ENCODE measurements at places on chromosomes 16 and 17. TPM values are rescaled to one million over a fixed set of nuclear protein-coding genes. Genes with fewer than 3 reads are reported as not detected.

DNA sequence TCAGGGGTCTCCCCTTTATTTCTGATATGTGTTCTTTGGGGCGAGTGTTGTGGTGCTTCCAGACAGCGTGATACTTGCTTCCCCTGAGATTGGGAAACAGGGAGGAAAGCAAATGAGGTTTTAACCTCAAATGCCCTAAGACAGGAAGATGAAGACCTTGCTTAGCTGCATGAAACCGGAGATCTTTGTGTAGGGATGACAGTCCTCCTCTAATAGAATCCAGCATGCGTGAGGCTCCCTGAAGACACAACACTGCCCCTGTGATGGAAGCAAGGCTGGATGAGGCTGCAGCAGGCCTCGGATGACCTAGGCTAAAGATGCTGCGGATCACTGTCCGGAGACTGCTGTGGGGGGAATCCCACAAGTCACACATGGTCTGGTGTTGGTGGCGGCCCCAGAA lies 491.0 kb downstream of the CDH13 start:
- no peak for DNase-seq

- no peak for DNase-seq
Measured at GRCh38 chr16:760065-760464, 469 bp upstream of the MSLN start.

DNA sequence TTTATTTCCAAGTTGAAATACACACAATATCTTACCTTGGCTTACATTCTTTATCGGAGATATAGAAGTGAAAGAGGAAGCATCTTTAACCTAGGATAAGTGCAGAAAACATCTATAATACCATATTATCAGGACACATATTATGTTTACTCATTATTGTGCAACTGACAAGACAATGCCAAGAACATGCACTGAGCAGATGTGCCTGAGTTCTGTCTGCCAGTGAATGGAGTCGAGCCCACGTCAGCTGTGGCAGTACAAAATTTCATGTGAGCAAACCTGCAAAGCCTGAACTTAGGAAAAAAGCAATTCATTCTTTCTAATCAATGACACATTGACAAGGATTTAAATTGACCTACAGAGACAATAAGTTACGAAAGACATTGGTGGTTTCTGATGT lies 154.4 kb downstream of the AXIN2 start:
- DNase-seq, result no peak

DNA sequence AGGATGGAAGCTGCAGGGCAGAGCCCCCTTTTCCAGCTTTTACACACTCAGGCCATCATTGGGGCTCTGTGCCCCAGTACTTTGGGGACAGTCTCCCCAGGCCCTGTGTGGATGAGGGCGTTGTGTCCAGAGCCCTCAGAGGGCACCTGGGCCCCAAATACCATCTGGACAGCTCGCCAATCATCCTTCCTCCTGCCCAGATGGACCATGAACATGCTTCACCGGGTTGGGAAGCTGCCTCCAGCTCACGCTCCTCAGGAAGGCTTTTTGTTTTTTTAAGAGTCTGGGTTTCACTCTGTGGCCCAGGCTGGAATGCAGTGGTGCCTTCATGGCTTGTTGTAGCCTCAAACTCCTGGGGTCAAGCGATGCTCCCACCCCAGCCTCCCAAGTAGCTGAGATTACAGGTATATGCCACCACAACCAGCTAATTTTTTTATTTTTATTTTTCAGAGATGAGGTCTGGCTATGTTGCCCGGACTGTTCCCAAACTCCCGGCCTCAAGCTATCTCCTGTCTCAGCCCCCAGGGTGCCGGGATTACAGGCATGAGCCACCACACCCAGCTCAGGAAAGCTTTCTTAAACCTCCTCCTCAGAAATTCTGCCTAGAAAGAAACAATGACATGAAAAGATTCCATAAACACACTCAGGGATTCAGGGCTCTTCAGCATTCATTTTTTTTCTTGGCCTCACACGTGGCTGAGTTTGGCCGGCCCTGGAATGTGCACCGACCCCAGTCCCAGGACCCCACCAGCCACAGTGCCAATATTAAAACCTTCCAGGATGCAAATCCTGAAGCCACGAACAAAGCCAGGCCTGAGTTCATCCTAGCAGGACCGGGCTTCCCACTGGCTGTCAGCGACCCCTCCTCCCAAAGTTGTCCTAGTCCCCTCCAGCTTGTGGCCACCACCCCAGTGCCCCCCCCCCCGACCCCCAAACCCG lies 27.4 kb upstream of the ZNF423 start:
- DNase-seq, result no peak

DNA sequence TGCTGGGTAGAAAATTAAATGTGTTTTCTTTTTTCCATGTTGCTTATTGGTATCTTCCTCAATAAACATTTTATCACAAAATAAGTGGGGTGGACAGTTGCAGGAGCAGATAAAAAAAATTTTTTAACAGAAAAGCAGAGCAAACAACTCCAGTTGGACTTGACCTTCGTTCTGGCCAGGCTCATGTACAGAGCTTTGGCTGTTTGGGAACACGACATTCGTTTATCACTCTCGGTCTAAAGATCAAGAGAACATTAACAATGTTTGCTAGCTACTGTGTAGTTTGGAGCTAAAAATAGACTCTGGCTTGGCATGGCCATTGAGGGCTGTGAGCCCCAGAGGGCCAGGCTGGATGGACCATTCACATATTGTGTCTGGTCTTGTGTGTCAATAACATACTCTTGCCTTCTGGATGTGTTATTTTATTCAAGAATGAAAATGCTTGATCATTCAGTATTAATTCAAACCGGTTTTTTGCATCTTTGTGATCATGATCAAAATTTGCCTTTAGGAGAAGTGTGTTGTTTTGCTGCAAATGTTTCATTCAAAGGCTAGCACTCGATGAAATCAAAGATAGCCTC lies 56.6 kb downstream of the TMEM186 start:
- no peak for DNase-seq

The OR4D1 gene
- polyA plus RNA-seq, result 0.50 TPM

All from GM23338 (cell line).